ENCODE measurements at places on chromosomes 1 and 21.

GRCh38 chr1:209797978-209798639 lies 7.8 kb downstream of the IRF6 start:
- DNase-seq, result peak; percentile 37

DNA sequence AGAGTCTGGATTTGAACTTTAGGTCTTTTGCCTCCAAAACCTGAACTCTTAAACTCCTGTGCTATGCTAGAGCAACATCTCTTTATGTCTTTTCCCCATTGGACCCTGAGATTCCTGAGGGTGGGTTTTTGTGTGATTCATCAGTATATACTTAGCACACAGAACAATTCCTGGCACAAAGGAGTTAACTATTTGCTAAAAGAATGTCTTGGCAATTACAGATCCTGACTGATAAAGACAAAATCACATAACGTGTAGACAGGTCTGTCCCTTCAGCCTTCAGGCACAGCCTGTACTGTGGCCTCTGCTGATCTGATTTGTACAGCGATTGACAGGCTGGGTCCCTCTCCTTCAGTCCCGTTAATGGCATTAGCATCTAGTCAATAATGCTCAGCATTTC lies 162.4 kb upstream of the BEND5 start:
- DNase-seq, result no peak

- DNase-seq, result no peak
Measured at GRCh38 chr1:35560256-35561225, 2.9 kb downstream of the NCDN start.

- DNase-seq, result peak; percentile 18
Measured at GRCh38 chr1:28779751-28780408, 32.1 kb upstream of the OPRD1 start.

DNA sequence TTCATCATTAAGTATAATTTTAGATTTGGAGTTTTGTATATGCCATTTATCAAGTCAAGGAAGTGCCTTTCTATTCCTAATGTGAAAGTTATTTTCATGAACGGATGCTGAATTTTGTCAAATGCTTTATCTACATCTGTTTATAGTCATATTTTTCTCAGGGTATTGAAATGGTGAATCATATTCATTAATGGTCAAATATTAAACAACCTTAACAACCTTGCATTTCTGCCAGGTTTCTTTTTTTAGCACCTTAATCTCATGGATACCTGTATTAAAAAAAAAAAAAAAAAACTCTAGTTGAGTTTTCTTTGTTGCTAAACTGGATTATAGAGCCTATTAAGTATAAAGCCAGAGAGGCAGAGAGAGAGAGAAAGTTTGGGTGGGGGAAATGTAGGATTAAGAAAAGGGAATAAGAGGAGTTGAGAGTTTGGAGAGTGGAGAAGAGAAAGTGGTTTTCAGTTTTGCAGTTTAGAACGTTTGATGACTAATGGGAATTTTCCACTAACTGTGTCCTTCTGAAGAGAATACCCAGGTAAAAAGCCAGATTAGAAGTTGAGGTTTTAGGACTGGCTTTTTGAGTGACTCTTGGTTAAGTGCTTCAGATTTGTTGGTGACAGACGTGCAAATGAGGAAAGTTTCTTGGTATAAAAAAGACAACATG lies 305.0 kb downstream of the HLX start:
- no peak for DNase-seq

GRCh38 chr1:51686450-51686849 lies 69.6 kb downstream of the OSBPL9 start:
- DNase-seq, result no peak

DNA sequence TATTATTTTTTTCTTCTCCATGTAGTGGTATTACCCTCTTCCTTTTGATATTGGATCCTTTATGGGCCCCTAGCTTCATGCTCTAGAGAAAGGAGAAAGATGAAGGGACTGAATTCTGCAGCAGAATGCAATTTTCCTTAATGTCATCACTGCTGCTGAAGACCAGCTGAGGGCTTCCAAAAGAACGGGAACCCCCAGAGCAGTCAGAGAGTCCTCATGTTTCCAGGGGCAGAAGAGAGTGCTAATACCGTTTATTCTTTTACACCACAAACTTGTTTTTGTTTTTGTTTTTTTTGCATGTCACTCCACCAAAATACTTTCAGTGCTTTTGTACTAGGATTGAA lies 21.1 kb upstream of the TBX15 start:
- DNase-seq, result no peak

DNA sequence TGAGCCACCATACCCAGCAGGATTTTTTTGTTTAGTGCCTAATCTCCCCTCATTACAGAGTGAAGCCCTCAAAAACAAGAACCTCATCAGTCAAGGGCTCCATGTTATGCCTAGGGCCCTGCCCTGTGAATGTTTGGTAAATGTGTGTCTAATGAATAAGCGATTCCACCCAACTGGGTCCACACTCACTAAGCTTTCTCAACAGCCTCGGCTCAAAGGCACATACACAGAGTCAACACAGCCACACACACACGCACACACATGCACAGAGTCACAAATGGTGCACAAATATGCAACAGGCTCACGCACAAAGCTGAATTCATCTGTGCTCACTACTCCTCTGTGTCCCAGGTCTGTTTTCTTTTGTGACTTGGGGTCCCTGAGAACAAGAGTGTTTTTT lies 11.7 kb upstream of the SYNC start:
- no peak for DNase-seq

DNA sequence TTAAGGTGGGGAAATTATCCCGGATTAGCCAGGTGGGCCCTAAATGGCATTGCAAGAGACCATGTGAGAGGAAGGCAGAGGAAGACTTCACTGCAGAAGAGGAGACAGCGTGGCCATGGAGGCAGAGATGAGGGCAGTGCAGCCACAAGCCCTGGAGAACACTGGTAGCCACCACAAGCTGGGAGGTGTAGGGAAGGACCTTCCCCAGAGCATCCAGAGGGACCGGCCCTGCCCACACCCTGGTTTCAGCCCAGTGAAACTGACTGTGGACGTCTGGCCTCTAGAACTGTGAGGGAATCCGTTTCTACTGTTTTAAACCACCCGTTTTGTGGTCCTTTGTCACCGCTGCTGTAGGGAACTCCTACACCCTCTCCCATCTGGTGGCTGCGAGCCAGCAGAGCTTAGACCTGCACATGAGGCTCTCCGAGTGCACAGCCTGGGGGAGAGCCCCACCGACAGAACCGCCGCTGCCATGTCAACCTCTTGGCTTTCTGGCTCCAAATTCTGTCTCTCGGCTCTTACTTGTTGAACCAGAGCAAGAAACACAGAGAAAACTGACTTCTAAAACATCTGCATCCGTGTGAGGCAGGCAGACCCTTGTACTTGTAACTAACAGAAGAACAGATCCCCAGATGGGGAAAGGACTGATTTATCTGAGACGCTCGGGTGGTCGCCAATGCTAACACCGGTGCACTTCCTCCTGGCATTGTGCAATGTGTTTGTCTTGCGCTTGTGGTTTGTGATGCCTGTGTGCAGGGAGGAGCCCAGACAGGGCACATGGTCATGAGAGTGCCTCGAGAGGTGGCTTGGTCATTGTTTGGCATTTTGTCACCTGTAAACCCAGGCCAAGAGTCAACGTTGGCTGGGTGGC lies 90.8 kb upstream of the TMPRSS2 start:
- DNase-seq, result peak; percentile 72

DNA sequence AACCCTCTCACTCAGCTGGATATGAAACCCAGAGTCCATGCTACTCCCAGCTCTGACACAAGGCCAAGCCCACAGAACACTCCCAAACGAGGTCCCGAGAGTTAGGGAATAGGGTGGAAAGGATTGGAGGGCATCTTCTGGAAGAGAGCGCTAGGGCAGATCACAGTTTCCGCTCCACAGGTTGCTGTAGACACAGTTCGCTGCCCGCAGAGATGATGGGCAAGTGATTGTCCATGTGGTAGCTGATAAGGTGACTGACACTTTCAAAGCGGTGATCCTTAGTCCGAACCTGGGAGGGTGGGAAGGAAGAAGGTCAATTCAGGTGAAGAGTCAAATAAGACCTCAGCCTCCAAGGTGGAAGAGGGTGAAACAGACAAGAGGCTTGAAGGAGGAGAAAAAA lies 2.1 kb upstream of the PYGO2 start:
- DNase-seq, result no peak

GRCh38 chr1:25616987-25617624 lies 515 bp downstream of the MAN1C1 start:
- DNase-seq, result peak; percentile 46

DNA sequence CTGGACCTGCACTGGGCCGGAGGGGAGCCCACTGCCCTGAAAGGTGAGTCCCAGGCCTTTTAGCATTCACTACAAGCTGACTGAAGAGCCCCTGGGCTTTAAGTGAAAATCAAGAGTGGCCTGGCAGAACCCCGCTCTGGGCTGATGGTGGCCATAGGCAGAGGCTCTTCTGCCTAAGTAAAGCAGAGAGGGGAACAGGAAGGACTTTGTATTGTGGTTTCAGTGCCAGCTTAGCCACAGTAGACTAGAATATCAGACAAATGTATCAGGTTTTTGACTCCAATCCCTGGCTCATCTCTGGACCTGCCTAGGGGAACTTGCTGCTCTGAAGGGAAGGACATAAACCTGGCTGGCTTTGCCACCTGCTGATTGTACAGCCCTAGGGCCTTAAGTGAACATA lies 10.2 kb upstream of the HENMT1 start:
- no peak for DNase-seq

- DNase-seq, result no peak
Measured at GRCh38 chr1:48003741-48004531, 6.8 kb upstream of the TRABD2B start.

DNA sequence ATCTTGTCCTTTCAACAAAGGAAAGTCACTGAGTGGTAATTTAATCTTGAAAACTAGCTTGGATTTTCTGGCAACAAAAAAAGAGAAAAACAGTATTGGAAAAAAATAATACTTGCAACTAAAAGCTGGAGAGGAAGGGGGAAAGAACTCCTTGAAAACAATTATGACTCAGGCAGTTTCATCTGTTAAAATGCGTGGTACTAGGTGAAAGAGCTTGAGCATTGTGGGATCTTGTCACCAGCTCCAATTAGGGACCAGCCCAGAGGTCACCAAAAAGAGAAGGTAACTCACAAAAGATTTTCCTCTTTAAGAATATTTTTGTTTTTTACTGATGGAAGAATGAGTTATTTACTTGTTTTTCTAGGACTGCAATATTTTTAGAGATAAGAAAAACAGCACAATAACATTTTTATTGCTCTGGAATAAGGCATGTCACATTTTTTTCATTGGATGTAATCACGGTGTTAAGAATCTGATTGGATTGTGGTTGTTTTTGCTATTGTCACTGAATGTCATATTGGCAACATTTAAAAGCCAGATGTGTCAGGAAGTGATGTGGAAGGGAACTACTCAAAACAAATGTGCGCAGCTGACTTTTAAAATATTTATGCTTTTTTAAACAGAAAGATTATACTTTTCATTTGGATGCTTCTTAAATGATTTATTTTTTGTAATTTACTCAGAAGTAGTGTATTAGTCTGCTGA lies 78.5 kb upstream of the ADAMTS5 start:
- no peak for DNase-seq

GRCh38 chr21:31710586-31710985 lies 21.3 kb downstream of the SCAF4 start:
- DNase-seq, result no peak

DNA sequence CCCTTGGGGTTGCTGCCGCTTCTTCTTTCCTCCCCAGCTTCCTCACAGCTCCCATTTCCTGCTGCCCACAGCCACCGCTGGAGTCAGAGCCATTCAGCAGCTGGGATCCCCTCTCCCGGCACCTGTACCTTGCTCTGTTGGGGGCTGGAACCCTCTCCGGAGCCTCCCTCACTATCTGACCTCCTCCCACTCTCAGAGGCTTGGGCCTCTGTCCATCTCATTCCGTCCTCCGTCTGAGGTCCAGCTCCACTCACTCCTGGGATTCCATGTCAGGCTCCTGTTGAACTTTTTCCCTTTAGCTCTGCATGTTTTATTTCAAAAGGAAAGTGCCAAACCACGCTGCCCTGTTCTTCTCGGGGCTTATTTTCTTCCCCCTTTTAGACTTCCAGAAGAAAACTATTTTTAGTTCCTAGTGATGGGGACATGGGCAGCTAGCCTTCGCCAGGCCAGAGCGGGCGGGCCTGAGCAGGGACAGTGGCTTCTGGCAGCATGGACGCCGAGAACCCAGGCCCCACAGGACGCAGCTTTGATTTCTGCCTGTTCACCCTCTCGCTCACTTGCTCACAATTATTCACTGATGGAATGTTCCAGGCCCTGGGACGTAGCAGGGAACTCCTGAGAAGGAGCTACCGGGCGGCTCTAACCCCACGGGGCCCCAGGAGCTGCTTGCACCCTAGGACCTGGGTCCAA lies 79.2 kb downstream of the ARHGEF10L start:
- no peak for DNase-seq

DNA sequence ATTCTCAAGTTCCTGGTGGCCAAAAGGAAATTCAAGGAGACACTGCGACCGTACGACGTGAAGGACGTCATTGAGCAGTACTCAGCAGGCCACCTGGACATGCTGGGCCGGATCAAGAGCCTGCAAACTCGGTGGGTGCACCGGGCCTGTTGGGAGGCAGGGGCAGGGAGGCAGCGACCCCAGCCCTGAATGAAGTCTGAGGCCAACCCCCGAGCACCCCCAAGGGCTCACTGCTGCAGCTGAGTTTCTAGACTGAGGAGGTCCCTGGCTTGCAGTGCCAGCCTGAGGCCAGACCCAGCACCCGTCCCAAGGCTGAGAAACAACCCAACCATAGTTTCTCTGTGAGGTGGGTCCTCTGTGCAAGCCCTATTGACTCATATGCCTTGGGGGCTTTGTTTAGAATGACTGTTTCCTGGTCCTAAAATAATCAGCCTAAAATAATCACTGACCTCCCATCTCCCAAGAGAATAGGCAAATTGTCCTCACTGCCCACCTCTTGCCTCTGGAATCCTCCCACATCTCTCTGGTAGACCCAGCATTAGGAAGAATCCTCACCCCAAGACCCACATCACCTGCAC lies 27.1 kb downstream of the CITED4 start:
- no peak for DNase-seq

- no peak for DNase-seq
Measured at GRCh38 chr1:229448845-229449244, 15.0 kb upstream of the ACTA1 start.

DNA sequence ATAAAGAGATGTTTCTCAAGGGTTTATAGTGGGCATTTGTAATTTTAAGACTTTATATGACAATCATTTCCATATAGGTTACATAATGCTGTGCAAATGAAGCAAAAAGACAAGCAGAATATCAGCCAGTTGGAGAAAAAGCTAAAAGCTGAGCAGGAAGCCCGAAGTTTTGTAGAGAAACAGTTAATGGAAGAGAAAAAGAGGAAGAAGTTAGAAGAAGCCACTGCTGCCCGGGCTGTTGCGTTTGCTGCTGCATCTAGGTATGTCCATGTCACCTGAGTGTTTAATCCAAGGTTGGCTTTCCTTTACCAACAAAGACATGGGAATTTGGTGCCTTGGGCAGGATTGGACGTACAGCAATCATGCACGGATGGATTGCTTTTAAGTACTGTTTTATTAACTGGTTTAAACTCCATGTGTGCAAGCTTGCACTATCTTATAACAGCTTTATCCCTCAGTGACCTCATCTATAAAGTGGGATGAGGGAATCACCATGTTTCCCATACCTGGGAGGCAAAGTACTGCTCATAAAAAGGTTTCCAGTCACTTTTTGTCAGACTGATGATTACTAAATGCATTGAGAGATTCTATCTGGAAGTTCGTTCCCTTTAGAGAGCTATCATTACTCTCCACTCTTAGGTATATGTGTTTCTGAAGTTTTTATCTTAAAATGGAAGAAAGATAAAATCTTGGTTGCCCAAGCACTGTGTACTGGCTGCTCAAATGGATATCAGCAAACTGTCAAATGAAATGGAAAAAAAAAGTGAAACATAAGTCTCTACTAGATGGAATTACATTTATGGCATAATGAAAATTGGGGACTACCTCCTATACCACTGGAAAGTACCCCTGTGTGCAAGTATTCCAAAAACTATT lies 55.1 kb downstream of the MACO1 start:
- DNase-seq, result peak; percentile 36

- DNase-seq, result peak; percentile 65
Measured at GRCh38 chr1:159132271-159132881, 39.0 kb upstream of the CADM3 start.

All from NB4 (cell line).